ENCODE measurements at places on chromosomes 2 and 18.

- DNase-seq, result no peak
Observed at GRCh38 chr2:146324951-146325350, 1519.9 kb upstream of the ACVR2A start.

DNA sequence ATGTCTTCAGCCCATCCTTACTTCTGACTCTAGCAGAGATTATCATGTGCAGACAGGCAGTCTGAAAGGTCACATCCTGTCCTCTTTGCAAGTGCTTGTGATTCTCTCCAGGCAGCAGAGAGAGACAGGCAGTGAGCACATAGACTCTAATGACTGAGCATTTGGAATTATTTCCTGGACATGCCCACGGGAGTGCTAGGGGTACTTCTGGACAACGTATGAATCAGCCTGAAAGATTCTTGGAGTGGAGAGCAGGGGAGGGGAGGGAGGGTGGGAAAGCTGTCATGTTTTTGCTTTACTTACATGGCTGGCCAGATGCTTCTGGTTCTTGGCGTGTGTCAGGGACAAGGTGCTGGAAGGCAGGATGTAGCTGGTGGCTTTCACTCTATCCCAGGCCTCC is 150.6 kb downstream of the RIF1 start:
- DNase-seq, result no peak

- DNase-seq, result no peak
Observed at GRCh38 chr2:227608561-227609338, 5.9 kb downstream of the SCYGR3 start.

DNA sequence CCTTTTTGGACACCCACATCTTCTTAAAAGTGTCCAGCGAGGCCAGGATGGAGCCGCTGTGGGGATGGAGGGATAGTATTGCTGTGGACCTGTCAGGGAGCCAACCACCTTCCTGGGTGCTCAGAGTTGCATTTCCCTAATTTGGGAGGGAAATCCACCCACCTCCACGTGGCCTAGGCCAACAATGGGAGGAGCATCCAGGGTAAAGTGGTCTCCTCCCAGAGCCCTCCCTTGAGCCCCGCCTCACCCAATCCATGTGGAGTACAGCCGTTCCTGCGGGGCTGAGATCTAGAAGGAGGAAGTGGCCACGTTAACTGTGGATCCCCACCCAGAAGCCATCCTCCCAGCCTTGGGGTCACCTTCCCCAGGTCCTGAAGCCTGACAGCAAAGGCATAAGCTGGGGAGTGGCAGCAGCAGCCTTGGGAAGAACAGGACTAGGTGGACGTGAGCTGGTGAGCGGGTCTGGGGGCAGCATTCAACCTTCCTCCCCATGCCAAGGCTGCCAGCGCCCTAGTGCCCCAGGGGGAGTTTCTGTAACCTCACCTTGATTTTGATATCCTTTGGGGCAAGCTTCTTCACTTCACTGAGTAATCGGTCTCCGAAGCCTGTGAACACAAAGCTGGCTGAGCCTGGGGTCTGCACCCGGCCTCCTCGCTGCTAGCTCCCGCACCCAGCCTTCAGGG is 6.8 kb downstream of the ACTR1B start:
- no peak for DNase-seq

DNA sequence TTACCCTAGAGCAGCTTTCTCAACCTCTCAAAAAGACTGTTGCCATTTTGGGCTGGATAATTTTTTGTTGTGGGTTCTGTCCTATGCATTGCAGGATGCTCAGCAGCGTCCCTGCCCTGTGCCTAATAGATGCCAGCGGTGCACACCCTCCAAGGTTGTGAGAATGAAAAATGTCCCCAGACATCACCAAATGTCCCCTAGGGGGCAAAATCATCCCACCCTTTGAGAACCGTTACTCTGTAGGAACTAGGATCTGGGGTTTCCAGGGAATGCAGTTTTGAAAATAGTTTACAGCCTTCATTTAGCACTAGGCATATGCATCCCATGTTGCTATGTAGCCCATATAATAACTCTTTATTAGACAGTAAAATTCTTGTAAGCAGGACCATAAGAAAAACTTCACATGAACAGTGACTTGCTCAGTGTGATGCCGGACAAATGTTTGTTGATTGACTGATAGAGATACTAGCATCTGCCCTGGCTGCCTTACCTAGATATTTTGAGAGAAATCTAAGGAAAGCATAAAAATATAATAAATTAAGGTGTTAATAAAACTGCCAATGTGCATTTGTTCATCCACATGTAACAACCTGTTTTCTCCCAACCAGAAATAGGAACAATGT is 79.2 kb upstream of the EPC2 start:
- no peak for DNase-seq

GRCh38 chr2:67242456-67242855 is 154.7 kb upstream of the ETAA1 start:
- DNase-seq, result no peak

GRCh38 chr2:42196403-42197267 is 27.5 kb downstream of the EML4 start:
- no peak for DNase-seq

DNA sequence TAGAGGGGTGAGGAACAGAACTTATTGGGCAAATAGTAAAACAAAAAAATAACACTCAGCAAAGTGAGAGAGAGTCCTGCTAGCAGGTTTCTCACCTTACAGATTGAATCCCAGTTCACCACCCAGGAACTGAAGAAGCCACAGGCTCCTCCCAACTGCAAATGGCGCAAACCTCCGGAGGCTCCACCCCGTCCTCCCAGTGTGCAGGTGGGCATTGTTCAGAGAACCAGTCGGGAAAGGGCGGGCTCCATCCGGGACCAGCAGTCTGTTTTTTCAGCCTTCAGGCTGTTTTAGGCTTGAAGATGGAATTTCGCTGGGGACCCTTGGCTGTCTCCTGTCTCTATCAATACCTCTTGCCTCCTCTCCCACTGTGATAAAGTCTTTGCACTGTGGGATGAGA is 317.5 kb downstream of the PARD3B start:
- no peak for DNase-seq

GRCh38 chr2:46334389-46335271 is 37.4 kb downstream of the EPAS1 start:
- DNase-seq, result no peak

DNA sequence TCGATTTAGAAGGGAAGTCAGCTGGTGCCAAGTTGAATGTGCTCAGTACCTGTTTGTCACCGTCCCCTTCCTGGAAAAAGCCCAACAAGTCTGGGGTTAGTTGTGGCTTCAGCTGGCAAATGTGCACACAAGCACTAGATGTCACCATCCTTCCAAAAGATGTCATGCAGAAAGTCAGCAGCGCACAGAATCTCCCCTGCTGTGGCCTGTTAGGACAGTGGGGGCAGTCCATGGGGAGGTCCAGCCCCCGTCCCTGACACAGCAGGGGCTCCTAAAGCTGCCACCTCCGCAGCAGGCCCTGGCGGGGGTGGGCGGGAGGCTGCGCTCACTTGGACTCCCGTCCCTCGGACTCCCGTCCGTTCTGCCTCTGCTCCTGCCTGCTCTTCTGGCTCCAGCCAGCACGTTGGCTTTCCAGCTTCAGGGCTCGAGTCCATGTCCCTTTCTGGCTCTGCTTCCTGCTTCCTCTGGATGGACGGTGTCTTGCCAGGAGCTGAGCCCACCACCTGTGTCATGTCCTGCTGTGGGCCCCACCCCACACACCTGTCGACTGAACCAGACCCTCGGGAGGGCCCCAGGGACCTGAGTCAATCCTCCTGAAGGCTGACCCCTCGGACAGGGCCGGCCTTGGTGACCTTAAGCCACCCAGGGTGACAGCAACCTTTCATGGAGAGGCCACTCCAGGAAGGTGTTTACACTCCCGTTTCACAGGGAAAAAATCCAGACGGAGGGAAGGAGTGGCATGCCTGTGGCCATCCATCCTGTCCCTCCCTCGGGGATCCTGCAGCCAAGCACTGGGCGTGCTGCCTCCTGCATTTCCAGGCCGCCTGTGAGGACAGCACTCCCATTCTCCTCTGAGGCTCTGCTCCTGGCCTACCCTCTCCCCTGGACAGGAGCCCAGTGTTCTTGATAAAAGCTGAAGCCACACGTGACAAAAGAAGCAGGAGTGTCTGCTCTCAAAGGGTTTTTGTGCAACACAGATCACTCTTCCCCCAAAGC is 8.5 kb downstream of the RAB17 start:
- DNase-seq, result no peak

GRCh38 chr18:73258375-73259087 is 390.7 kb upstream of the NETO1 start:
- DNase-seq, result no peak

DNA sequence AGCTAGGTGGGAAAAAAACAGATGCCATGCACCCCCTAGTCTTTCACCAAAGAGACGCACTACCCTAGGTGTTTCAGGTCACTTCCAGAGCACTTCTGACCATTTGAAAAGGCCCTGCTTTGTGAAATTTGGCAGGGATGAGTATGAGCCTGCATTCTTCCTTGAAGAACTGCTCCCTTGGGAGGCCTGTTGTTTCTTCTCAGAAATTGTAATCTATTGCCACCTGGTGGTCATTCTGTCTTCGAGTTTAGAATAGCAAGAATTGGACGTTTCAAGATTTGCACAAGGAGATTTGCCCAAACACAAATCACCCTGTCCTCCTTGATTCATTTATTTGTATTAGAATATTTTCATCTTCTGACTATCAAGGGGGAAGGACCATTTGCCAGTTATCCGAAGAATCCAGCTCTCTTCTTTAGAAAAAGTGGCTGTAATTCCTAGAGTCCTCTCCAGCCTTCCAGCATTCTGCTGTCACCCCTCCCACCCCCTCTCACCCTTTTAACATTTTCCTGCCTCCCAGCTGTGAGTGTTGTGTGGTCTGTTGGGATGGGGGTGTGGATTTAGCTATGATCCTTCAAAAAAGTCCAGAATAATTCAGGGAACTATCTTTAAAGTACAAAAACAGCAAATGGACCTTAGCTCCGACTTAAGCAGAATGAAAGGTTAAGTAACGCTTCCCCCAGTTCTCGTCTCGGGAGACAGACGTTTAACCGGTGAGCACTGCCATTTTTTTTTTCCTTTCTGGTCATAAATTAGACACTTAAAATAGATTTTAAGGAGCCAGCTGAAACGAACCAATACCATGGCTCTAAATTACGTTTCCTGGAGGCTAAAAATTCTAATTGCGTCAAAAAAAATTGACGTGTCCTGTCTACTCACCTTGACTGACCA is 3.7 kb upstream of the GAD1 start:
- DNase-seq, result no peak

GRCh38 chr2:86290596-86291327 is 46.7 kb downstream of the REEP1 start:
- DNase-seq, result no peak
